ENCODE measurements at places on chromosomes 6 and 20.

DNA sequence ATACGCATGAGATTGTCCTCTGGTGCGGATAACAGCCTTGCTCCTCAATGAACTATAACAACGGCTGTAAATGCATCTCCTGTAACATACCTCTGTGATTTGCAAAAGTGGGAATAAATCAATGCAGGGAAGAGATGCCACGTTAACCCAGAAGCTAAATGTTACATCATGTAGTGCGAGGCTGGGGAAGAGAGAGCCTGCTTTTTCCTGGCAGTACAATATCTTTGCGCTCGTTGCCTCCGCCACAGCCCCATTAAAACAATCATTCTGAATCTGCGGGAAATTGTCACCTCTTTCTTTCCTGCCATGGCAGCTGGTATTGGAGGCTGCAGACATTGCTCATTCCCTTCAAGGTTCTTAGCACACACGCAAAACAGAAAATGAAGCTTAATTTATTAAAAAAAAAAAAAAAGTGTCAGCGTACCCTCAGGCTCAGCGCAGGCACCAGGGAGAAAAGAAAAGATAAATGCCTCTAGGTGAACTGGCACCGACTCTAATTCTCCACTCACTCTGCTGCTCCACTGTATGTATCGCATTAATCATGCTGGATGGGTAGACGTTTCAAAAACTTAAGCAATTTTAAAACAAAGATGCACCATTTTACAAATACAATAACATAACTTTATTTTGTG is 70.2 kb upstream of the TFB1M start:
- DNase-seq: no peak

DNA sequence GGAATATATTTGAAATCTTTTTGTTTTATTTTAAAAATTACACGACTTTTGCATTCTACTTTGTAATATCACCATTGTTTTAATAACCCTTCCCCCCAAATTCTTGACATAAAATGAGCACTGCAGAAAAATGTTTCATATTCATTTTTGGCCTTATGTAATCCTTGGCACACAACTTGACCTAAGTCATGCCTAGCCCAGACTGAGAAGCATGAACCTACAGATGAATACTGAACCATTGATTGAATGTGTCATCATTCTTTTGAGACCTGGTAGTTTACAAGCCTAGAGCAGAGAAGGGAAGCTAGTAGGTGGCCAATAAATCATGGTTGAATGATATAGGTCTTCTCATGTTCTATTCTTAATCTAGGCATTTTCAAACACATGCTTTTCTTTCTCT is 89.4 kb upstream of the EDN1 start:
- DNase-seq: no peak

DNA sequence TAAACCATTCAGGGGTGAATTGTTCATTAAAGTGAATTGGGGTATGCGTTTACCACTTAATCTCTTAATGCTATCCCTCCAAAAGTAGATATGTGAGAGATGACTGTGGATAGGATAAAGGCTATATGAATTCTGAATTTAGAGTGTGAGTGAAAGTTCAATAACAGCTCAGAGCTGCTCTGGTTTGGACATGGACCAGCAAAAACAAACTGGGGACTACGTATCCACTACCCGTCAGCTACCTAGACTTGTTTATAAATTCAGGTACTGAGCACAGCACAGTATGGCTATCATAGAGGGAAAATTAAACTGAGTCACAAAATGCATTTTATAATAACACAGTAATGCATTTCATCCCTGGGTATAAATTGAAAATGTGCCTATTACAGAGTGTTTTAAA is 44.4 kb downstream of the HDDC2 start:
- DNase-seq: no peak

DNA sequence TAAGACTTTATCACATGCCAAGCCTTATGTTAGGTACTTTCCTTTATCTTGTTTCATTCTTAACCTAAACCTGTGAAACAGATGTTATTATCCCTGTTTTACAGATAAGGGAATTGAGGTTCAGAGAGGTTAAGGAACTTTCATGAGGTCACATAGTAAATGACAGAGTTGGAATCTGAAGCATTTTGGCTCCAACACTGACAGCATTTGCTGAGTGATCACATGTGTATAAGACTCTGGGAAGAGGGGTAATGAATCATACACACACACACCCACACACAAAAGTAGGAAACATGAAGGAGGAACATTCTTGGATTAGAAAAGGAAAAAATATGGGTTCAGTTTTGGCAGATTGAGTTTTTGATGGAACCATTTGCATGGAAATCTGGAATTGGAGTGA is 212.5 kb downstream of the GJA1 start:
- no peak for DNase-seq

GRCh38 chr6:52330470-52330869 is 31.5 kb upstream of the PAQR8 start:
- DNase-seq: no peak

All from WTC11 (cell line).